ENCODE measurements at places on chromosomes 3 and 15.

DNA sequence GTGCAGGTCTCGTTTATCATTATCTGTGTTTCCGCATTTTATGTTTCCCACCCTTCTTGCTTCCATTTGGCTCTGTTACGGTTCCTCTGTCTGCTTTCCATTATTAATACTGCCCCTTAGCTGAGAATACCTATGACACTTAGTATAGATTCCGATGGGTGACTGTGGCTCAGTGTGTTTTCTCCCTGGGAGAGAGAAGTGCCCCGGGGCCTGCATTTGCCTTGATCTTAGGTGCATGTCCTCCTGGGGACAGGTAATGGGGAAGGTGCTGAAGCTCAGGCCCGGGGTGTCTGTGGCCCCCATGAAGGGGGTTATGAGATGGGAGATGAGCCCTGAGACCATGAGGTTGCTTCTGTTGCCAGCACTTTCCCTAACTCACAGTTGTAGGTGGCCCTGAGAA is 43.4 kb upstream of the PCSK6 start:
- no peak for DNase-seq

DNA sequence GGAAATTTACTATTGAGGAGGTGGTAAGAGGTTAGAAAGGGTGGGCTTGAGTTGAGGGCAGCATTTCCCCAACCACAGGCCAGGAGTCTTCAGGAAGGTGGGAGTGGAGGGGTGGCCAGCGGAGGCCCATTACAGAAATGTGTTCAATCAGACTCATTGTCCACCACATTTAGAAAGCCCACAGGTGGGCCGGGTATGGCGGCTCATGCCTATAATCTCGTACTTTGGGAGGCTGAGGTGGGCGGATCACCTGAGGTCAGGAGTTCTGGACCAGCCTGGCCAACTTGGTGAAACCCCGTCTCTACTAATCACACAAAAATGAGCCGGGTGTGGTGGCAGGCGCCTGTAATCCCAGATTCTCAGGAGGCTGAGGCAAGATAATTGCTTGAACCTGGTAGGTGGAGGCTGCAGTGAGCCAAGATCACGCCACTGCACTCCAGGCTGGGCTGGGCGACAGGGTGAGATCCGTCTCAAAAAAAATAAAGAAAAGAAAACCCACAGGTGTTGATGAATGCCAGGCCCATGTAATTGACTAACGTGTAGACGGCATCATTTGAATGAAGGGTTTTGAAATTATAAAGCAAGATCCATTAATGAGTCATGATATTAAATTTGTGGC is 12.2 kb upstream of the SYNM start:
- DNase-seq, result no peak

DNA sequence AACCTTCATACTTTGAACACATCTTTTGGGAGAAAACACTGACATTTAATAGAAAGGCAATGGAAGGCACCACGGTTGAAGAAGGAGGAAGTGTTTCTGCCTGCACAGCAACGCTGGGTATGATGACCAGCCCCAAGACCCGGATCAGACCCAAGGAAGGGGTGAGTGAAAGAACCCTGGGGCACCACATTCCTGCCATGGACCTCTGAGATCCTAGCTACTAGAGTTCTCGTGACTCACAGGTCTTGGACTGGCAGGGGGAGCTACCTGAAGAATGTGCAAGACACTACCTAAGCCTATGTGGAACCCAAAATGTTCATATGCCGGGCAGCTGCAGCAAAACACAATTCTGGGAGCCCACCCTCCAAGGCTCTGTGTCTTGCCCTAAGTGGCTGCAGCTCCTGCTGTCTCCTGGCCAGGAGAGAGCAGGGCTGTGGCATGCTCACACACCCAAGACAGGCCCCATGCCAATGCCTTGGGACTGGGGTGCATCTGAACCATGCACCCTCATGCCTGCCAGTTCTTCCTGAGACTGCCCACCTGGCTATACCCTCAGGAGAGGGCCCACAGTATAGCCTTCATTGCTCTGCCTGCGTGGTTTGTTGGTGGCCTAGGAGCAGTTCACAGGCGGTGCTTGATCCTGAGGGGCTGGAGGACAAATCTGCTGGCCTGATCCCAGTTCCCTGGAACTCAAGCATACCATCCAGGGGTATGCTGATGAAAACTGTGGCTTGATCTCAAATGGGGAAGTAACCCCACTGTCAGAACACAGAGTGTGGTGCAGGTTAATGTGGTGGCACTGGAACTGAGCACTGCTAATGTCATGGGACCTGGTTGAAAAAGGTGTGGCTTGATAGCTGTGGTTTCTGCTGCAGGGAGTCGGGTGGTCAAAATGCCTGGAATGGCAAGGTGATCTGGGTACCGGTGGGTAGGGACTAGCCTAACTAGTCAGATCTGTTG is 353.3 kb upstream of the ARHGEF26 start:
- no peak for DNase-seq

- DNase-seq, result no peak
Observed at GRCh38 chr15:47716516-47716915, 789 bp upstream of the SEMA6D start.

- no peak for DNase-seq
Observed at GRCh38 chr15:45064386-45064785, 41.4 kb downstream of the SORD start.

Measured in T47D (cell line).